Left ventricle myocardium superior (tissue), 1 donor: ENCODE measurements at places on chromosomes 3 and 15. TPM values are rescaled to one million over a fixed set of nuclear protein-coding genes. Genes with fewer than 3 reads are reported as not detected.
A peak's percentile ranks its signal among the peaks of the same experiment; 100 is the strongest.

- DNase-seq, result no peak
Measured at GRCh38 chr15:26129852-26130251, 266.7 kb upstream of the ATP10A start.

The ZBED2 gene
- not detected for total RNA-seq

GRCh38 chr15:68610825-68611224 lies 32.0 kb downstream of the CORO2B start:
- no peak for DNase-seq

The SLC9A9 gene
- total RNA-seq, result 5.6 TPM

GRCh38 chr15:77412972-77413698 lies 6.8 kb downstream of the PEAK1 start:
- DNase-seq, result no peak

The MAPKBP1 gene
- 17.0 TPM for total RNA-seq

The NDUFB4 gene
- 645 TPM for total RNA-seq

DNA sequence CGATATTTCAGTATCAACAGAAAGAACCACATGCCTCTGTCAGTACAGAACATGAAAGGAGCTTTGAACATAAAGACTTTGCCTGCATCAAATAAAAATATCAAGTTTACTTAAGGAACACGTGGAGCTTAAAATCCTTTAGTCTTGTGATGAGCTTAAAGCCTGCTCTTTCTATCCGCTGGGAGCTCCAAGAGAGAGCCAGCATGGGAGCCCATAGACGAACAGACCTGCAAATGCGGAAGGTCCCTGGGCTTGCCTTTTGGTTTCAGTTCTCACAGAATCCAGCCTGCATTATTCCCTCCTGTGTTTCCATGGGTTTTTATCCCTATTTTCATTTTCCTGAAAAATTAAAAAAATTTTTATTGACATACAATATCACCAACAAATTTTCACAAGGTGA lies 530.6 kb upstream of the RGMA start:
- no peak for DNase-seq

The IL17RB gene
- 3.1 TPM for total RNA-seq

DNA sequence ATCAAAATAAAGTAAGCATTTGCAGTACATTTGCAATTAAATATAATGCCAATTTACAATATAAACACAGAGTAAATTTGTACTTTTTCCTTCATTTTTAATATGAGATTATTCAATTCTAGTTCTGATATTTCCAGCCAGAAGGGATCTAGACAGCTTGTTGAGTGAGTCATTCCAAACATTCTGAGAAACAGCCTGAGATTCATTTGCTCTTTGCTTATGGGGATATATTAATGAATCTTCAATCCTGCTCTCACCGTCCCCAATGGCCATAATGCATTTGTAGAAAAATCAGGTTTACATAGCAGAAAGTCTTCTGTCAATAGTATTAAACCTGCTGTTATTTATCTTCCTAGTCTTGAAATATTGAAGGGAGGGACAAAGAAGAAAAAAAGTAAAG lies 554.2 kb downstream of the TUSC7 start:
- no peak for DNase-seq

The IL5RA gene
- total RNA-seq, result 0.17 TPM

- no peak for DNase-seq
Measured at GRCh38 chr15:66212563-66212921, 41.0 kb downstream of the MEGF11 start.

GRCh38 chr3:30775040-30775439 lies 119.4 kb downstream of the GADL1 start:
- no peak for DNase-seq

DNA sequence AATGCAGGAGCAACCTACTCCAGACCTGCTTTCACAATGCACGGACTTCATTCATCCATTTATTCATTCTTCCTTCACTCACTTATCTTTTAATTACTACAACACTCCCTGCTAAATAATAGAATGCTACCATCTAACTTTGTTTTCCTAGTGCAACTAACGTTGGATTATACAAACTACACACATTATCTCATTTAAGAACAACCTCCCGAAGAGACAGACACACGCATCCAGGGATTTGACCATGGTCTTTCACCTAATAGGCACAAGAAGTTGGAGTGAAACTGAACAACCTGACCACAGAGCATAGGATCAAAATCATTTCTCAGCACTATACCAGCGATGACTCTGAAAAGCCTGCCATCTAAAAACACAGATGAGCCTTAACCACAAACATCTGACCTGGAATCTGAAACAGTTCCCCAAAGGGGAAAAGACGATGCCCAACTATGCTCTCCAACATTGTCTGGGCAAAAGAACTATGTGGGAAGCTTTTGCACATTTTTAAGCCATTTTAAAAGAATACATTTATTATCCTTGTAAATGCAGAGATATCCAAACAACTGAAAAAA lies 21.0 kb downstream of the ZNF385D start:
- no peak for DNase-seq

The LZTFL1 gene
- 10.1 TPM for total RNA-seq

DNA sequence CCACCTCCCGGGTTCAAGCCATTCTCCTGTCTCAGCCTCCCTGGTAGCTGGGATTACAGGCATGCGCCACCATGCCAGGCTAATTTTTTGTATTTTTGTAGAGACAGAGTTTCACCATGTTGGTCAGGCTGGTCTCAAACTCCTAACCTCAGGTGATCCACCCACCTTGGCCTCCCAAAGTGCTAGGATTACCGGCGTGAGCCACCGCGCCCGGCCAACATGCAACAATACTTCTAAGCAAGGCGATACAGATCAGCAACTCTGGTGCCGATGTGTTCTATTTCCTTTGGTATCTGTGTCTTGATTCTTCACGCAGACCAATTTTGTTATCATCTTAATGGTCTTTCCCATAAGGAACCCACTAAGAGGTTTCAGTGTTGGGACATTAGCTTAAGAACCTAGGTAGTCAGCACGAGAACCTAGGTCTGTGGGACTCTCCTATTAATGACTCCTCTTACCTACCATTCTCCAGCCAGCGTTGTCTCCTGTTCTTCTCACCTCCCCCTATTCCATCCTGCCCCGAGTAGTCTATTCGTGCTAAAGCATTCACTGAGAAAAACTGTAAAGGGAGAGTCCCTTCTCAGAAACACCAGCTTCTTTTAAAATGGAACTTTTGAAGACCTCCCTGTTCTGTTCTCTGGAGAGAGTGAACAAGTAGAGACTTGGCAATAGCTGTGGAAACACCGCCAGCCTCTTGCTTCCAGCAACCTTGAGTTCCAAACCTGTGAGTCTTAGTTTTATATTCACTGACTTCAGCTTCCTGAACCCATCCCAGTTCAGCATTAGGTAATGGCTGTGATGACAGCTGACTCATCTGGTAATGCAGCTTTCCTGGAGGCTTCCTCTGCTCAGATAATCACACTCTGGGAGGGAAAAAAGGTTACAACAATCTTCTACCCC lies 61.2 kb downstream of the TSC22D2 start:
- DNase-seq, result no peak

DNA sequence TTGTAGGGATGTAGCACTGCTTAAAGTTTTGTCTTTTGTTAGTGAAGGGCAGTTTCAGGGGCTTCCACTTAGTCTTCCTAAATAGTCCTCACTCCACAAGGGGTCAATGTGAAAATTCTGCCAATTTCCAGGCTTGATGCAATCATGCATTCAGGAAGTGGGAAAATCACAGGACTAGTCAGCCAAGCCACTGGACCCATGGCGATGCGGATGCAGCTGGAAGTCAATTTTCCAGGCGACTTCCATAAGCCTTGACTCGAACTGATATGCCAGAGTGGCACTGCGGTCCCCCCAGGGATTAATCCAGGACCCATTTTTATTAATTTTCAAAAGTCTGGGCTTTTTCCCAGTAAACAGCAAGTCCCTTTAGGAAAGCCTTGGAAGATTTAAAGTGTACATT lies 26.1 kb downstream of the GBE1 start:
- DNase-seq, result no peak

DNA sequence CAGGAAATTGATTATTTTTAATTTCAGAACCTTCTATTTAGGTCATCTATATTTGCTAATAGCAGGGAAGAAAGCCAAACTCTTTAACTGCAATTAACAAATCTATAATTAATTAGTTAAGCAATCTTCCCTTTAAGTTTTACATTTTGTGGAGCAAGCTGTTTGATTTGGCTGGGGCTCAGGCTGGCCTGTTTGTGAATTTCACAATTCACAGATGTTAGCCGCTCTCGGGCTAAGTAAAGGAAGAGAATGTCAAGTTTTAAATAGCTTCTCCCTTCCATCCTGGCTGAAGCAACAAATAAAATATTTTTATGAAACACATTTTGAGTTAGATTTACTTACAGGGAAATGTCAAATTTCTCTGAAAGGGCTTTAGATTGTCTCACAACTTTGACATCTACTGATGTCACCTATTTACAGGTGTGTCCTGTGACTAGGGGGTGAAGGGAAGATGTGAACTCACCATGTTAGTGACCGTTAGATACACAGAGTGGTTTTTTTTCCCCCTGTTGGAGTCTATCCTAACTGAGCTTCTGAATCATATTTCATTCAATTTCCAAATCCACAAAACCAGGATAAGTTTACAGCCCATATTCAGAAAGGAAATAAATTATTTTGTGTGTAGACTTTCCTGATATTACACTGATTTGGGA lies 1.3 kb upstream of the TP63 start:
- DNase-seq, result peak; percentile 33

DNA sequence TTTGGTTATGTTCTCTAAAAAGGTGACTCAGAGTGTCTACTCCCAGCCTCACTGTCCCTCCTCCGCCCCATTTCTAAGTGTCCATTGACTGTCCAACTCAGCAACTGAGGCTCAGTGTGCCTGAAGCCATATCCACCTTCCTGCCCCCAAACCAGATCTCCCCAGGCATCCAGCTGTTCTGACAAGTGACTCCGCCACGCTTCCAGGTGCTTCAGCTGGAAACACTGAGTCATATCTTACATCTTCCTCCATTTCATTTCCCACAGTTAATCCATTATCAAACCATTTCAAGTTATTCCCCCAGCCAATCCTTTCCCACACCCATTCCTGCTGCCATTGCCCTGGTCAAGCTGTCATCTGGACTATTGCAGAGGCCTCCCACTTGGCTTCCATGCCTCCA lies 17.1 kb downstream of the MAGEF1 start:
- no peak for DNase-seq

GRCh38 chr15:68567345-68567744 lies 11.4 kb upstream of the CORO2B start:
- DNase-seq, result no peak

DNA sequence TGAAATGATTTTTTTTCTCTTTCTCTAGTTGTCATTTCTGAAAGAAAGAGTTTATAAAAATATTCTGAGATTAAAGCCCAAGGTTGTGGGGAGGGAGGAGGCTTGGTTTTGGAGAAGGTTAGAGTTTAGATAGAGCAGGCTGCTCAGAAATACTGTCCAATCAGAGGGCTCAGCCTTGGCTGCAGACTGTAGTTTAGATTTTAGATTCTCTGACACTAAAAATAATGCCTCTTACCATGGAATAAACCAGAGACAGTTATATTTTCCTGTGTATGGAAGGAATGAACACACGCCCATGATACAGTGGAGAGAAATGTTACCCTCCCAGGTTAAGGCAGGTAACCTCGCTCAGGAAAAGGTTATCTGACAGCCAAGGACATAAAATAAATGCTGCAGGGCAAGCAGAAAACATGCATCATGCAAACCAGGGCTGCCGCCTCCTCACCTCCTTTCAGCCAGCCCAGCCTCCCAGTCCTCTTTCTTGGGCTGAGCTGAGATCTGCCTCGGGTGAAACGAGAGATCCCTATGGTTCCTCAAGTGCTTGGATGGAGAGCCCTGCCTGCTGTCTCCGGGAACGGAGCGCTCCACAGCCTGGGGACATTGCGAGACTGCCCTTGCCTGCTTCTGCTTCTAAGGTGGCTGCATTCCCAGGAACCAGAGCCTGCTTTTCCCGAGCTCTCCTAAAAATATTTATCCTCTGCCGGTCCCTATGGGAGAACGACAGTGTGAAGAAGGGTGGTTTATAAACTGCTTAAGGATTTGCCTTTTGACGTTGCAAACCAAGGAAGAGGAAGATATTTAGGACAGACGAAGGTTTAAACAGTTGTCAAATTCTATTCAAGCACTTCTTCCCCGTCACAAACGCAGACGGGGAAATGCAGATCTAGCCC lies 848 bp downstream of the NCEH1 start:
- peak; percentile 63 for DNase-seq

GRCh38 chr3:151867666-151868065 lies 5.8 kb upstream of the SUCNR1 start:
- no peak for DNase-seq

The CFAP91 gene
- 0.45 TPM for total RNA-seq

DNA sequence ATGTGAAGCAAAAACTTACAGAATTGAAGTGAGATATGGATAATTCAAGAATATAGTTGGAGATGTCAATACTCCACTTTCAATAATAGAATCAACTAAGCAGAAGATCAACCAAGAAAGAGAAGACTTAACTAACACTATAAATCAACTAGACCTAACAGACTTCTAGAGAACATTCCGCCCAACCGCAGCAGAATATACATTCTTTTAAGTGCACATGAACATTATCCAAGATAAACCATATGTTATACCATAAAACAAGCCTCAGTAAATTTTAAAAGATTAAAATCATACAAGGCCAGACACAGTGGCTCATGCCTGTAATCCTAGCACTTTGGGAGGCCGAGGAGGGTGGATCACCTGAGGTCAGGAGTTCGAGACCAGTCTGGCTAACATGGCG lies 5.5 kb upstream of the TEX55 start:
- no peak for DNase-seq

The GOLGA6B gene
- not detected for total RNA-seq

DNA sequence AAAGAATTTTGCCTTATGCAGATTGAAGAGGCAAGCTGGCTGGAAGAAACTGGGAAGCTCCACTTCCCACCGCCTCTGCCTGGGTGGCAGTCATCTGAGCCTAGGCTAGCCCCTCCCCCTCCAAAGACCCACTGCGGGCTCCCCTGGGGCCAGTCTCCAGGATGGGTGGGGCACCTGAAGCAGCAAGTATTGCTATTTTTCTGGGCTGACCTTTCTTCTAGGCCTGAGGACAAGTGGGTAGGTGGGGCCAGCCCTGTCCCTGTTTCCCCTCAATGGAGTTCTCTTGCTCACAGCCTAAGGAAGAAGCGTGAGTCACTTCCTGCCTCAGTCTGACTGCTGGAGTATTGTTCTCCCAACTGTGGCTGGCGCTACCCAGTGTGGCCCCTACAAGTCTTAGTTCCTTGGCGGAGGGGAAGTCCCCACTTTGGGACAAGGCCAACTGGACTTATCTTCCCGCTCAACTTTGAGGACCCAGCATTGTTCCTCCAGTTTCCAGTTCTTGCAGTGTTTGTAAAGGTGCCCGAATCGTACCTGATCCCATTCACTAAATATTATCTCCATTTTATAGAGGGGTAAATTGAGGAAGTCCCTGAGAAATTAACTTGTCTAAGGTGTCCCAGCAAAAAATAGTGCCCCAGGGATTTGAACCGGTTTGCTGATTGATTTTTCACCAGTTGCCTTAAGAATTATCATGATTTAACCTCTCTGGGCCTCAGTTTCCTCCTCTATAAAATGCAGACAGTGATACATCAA lies 1.4 kb downstream of the FURIN start:
- DNase-seq, result peak; percentile 85
